Activated CD4-positive, alpha-beta T cell treated with anti-CD3 and anti-CD28 coated beads, Interleukin-10, Interleukin-2, amounts not matched to agents 100 ng/mL and 50 ng/mL, durations not matched to agents 16 hours and 8 hours (primary cell): ENCODE measurements at places on chromosomes 12 and 14.

DNA sequence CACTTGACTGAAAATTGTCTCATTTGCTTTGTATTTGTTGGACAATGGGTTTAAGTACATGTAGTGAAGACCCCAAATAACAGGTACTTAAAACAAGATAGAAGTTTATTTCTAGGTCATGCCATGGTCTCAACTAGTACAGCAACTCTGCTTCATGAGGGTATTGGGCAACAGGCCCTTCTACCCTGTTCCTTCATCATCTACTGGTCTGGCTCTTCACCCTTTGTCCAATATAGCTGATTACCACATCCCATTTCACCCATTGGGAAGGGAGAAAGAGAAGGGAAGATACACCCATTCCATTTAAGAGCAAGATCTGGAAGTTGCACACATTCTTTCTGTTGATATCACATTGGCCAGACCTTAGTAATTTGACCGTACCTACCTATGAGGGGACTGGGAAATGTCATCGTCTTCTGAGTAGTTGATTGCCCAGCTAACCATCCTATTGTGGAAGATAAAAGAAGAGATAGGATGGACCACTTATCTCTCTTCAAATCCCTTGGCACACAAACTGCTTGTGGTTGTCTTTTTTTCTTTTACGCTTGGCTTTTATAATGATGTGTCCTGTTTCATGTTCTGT is 104.6 kb downstream of the DIP2B start:
- no peak for DNase-seq

GRCh38 chr12:26803552-26803951 is 29.4 kb downstream of the ITPR2 start:
- DNase-seq, result no peak

GRCh38 chr12:98344046-98344930 is 171.1 kb upstream of the TMPO start:
- DNase-seq, result no peak

DNA sequence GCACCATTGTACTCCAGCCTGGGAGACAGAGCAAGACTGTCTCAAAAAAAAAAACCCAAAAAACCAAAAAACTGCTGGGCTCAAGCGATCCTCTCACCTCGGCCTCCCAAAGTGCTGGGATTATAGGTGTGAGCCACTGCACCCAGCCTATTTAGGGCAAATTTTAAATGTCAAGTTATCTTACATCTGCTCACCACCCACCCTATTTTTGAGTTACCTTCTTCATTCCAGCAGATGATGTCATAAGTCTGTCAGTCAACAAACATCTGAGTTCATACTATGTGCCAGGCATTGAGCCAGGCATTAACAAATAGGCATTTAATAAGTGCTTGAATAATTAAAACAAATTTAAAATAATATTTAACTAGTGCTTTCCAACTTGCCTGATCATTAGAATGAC is 21.5 kb downstream of the BATF start:
- no peak for DNase-seq

DNA sequence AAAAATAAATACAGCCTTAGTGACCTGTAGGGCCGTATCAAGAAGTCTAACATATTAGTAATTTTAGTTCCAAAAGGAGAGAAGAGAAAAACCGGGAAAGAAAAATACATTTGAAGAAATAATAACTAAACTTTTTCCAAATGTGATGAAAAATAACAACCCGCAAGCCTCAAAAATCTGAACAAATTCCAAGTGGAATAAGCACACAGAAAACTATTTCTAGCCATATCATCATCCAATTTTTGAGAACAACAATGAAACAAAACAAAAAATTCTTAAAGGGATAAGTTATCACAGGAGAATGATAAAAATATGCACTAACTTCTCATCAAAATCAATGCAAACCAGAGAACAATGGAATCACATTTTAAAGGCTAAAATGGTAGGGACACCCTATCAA is 198.1 kb upstream of the PLXNC1 start:
- no peak for DNase-seq

GRCh38 chr14:56810836-56811592 is 735 bp upstream of the OTX2 start:
- DNase-seq, result peak; percentile 30

- no peak for DNase-seq
Observed at GRCh38 chr12:57850854-57851430, 4.4 kb upstream of the CTDSP2 start.

GRCh38 chr12:64400041-64400440 is 4.2 kb upstream of the XPOT start:
- peak; percentile 66 for DNase-seq

DNA sequence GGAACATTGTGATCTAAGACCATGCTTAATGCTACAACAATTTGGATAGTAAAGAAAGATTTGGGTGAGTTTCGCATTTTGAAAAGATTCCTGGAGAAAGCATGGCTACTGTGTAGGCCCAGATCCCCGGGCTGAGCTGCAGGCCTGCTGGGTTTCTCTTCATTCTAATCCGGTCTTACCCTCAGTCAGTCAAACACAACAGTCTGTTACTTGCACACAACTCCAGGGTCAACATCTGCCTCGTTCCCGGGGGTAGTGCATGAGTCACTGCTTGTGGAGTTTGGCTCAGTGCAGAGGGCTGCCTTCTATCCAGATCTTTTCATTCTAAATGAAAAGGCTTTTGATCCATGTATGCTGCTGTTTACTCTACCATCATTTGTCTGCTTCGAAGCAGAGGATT is 60.4 kb upstream of the SEL1L start:
- no peak for DNase-seq

DNA sequence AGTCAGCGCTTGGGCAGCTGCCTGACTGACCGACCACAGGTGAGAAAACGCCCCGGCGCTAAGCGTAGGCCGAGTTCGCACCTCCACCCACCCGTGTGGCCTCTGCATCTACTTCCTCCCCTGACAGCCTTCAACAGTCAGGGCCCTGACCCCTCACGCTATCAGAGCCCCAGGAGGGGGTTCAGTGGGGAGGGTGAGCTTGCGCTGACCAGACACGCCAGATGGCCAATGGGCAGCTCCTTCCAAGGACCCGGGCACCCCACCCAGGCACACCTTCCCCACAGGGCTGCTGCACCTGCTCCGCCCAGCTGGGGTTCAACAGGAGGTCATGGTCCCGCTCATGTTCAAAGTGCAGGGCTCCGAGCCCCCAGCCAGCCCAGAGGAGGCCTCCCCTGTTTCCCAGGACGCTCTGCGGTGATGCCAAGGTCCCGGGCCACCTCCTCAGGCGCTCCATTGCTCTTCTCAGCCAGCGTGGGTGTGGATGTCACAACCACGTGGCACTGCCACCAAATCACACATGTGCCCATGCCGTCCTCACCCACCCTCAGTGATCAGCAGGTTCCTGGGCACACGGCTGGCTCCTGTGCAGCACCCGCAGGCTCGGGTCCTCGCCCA is 48.7 kb upstream of the BCL11B start:
- no peak for DNase-seq

DNA sequence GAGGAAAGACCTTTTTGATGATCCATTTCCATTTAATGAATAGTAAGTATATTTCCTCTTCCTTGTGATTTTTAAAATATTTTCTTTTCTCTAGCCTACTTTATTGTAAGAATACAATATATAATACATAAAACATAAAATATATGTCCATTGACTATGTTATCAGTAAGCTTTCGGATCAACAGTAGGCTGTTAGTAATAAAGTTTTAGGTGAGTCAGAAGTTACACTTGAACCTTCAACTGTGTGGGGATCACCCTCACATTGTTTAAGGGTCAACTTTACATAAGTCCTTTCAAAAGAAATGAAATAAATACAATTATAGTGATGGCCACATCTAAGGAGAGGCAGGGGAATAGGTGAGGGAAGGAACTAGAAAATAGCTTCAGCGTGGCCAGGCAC is 5.0 kb upstream of the TFCP2 start:
- no peak for DNase-seq

DNA sequence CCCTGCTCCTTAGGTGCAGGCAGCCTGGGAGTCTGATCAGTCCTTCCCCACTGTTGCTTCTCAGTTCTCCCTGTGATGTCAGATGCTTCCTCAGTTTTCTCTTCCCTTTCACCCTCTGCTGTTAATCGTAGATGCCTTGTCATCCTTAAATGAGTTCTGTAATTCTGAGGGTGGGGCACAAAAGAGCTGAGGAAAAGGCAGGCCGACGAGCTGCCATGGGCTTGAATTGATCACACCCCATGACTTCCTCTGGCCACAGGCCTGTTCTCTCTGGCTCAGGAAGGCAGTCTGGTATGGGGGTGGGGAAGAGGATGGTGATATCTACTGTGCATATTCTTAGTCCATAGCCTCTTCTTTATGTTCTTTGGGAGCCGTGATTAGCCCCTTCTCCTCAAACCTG is 5.2 kb upstream of the AP1G2 start:
- DNase-seq, result no peak

GRCh38 chr12:132422040-132422380 is 67.9 kb upstream of the FBRSL1 start:
- no peak for DNase-seq

DNA sequence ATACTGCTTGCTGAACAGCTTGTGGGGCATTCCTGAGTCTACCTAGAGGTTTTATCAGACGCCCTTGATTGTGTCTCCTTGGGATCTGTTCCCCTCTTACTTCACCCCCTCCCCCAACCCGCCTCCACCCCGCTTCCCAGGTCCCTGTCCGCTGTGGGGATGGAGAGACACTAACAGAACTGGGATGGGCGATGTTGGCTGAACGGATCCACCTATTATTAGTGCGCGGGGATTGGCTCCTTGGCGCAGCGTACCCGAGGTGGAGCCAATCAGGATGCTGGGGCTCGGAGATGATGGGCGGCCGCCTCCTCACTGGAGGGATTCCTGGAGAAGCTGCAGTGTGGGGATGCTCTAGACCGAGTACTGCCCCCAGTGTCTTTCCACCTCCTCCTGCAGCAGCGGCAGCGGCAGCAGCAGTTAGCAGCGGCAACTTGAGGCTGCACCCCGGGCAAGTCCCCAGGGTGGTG is at the start of gene SYT1:
Gene SYT1 (plus strand): TSS at position 372 of the 467 bp plus-strand sequence.
- no peak for DNase-seq

GRCh38 chr12:114272071-114272470 is 133.9 kb downstream of the TBX5 start:
- no peak for DNase-seq

DNA sequence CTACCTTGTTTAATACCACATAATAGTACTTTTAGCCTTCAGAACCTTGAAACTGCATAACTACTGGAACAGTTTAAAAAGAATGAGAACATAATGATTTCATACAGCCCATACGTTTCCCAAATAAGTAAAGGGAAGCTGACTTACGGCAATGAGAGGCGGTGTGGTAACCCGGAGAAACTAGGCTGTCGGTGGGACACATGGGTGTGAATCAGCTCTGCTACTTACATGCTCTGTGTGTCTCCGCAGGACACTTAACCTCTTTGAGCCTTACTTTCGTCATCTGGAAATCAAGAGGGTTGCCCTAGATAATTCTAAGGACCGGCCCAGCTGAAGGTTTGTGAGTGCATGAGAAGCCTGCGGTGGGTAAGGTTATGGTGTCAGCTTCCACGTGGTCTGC is 49.3 kb upstream of the PLEKHG3 start:
- DNase-seq, result no peak

GRCh38 chr12:58596381-58596780 is 323.9 kb downstream of the LRIG3 start:
- DNase-seq, result no peak

GRCh38 chr12:81558031-81558430 is 201.1 kb downstream of the PPFIA2 start:
- DNase-seq, result no peak

DNA sequence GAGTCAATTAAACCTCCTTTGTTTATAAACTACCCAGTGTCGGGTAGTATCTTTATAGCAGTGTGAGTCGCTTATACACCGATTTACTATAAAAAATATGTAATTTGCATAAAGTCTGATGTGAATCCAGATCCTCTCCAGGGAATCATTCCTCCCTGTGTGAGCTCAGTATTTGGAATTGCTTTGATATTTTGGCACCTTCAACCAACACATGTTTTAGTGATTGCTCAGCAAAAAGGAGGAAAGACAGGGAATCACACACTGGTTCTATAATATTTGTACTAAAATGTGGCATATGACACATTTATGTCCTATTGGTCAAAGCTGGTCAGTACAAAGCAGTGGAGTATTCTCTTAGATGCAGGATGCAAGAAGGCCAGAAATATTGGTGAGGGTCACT is 703.9 kb upstream of the ATXN7L3B start:
- DNase-seq, result no peak

DNA sequence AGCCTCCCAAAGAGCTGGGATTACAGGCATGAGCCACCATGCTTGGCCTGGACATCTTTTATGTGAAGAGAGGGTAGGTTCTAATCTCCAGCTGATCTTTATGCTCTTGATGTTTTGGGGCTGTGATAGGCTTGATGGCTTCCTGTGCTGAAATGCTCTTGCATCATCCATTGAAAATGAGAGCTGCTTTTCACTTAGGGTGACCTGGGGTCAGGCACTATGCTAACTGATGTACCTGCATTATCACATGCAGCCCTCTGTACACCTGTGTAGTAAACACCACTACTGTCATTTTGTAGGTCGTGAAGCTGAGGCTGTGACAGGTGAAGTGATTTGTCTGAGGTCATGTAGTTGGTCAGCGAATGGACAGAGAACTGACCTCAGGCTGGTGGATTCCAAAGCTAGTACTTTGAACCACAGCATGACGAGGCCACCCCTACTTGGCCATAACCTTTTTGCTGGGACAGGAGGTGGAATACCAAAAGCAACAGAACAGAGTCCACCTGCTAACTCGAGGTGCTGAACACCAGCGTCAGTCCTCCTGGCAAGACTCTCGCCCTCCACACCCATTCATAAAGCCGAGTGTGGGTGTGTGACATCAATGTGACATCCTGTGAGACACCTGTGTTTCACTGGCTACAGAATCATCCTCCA is 69.1 kb downstream of the C12orf75 start:
- DNase-seq, result no peak

- no peak for DNase-seq
Observed at GRCh38 chr12:88684610-88685009, 104.3 kb upstream of the KITLG start.

DNA sequence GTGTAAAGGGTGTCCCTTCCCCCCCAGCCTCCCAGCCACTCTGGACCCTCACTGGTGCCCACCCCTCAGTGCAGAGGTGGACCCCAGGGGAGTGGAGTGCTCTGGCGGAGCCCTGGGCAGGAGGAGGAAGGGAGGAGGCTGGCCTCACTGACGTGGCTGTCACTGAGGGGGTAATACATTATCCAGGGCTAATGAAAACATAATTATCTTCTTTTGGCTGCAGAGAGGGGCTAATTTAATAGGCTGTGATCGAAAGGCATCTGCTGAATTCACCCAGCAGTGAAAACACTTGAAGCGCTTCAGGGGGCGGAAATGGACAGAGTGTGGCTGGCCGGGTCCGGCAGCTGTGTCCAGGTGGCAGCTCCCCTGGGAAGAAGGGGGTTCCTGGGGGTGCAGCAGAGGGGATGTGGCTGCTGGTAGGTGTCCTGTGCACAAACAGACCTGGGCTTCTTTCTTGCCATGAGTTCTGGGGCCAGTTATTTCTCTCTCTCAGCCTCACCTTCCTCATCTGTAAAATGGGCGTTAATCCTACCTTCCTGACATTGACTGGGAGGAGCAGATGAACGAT is 3.7 kb upstream of the NOS1 start:
- no peak for DNase-seq

DNA sequence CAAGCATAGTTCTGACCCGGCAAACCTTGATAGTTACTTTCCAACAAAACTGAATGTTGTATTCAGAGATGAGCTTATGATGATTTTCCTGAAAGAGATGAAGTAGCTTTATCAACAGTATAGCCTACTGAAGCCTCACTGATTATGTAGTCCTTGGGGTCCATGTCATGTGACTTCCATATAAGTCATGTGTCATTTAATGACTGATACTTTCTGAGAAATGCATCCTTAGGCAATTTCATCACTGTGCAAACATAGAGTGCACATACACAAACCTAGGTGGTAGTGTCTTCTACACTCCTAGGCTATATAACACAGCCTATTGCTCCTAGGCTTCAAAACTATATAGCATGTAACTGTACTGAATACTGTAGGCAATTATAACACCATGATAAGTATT is 28.5 kb upstream of the TUBA1C start:
- peak; percentile 34 for DNase-seq
